ENCODE measurements at places on chromosomes 2 and 18.
A peak's percentile ranks its signal among the peaks of the same experiment; 100 is the strongest.

DNA sequence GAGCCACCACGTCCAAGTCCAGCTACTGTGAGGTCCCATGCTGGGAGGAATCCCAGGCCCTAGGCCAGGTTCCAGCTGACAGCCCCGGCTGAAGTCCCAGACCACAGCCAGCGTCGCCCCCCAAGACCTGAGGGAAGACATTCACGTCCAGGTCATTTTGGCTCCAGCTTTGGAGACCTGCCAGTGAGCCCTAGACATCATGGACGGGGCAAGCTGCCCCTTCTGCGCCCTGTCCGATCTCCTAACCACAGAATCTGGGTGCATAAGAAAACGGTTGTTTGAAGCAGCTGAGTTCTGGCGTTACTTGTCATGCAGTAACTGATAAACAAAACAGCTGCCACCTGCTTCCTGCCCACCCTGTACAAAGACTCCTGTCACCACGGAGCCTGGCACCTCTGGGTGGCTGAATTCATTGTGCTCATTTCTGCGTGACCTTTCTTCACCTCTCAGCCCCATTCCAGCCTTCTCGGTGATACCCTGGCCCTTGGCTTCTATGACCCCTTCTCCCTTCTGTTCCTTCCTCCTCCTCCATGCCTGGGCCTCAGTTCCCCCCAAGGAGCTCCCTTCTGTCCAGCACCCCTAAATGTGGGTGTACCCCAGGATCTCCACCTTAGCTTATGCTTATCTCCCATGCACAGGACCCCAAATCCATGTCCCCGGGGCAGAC lies 72.6 kb upstream of the SMAD7 start:
- H3K4me3 ChIP-seq = no peak overlapping the region
- H3K27me3 ChIP-seq = no peaks in the 10 kb centered on the region
- DNase-seq = peak; percentile 96
- H3K4me1 ChIP-seq = peaks cover 74% of the 10 kb centered on the region
- H3K36me3 ChIP-seq = no peaks in the 10 kb centered on the region
- peak overlapping the region; percentile 4 for H3K27ac ChIP-seq

DNA sequence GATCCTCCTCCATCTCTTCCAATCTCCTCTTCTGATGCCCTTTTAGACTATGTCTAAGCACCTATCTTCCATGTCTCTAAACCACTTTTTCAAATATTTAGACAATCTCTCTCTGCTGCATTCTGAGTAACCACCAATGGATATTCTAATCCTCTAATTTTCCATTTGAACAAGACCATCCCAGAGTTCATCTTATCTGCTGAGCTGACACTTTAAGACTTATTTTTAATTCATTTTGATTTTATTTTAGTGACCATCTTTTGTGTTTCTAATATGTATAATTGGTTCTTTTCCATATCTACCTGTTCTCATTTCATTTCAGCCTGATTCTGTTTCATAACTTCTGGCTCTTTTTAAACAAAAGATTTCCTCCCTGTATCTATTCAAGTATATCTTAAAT lies 369.9 kb downstream of the CLIP4 start:
- no peak overlapping the region for H3K27ac ChIP-seq
- H3K27me3 ChIP-seq = no peaks in the 10 kb centered on the region
- no peak overlapping the region for H3K4me3 ChIP-seq
- DNase-seq = no peak

DNA sequence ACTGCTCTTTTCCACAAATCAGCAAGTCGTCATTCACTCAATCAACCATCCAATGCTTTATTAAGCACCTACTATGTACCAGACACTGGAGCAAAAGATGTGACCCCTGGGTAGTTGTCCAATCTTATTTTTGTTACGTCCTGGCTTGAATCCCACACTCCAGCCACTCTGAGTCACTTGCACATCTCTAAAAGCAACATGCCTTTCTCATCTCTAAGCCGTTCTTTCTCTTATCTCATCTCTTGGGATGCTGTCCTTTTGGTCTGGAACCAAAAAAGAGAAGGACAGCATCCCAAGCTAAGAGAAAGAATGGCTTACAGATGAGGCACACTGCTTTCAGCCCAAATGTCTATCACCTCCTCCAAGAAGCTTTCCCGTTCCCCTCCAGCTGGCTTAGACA lies 58.8 kb downstream of the RNF152 start:
- H3K4me3 ChIP-seq = no peak overlapping the region
- no peak overlapping the region for H3K27ac ChIP-seq
- no peaks in the 10 kb centered on the region for H3K27me3 ChIP-seq
- H3K4me1 ChIP-seq = peaks cover 22% of the 10 kb centered on the region
- H3K36me3 ChIP-seq = no peaks in the 10 kb centered on the region

DNA sequence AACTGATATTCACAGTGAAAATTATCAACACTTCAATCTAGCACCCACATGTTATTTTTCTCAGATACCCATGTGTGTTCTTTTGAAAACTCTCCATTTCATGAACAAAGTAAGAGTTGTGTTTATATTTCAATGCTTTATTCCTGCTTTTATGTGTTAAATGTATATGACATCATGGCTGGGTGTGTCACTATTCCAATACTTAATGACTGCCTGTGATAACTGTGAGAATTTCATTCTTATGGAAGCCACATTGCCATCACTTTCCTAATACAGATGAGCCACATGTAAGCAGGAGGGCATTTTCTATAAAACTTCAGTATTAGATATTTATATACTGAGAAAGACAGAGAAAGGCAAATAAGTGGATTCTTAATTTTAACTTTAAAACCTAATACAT lies 100.4 kb upstream of the FIGN start:
- no peak overlapping the region for H3K27ac ChIP-seq
- no peak for DNase-seq
- no peak overlapping the region for H3K4me3 ChIP-seq
- no peaks in the 10 kb centered on the region for H3K36me3 ChIP-seq
- H3K4me1 ChIP-seq = no peaks in the 10 kb centered on the region

GRCh38 chr2:119430023-119430498 lies 1.6 kb upstream of the TMEM37 start:
- peaks cover 19% of the 10 kb centered on the region for H3K27me3 ChIP-seq
- no peak overlapping the region for H3K4me3 ChIP-seq
- no peak overlapping the region for H3K27ac ChIP-seq
- DNase-seq = no peak

- DNase-seq = no peak
- H3K4me1 ChIP-seq = no peaks in the 10 kb centered on the region
- H3K27ac ChIP-seq = no peak overlapping the region
These were observed 474.3 kb downstream of the ERBB4 start for GRCh38 chr2:212064318-212064717.

- DNase-seq = no peak
- no peaks in the 10 kb centered on the region for H3K4me1 ChIP-seq
- no peaks in the 10 kb centered on the region for H3K27me3 ChIP-seq
- no peaks in the 10 kb centered on the region for H3K36me3 ChIP-seq
- H3K4me3 ChIP-seq = no peak overlapping the region
These were observed 1085.6 kb downstream of the SOCS6 start for GRCh38 chr18:71374294-71375000.

DNA sequence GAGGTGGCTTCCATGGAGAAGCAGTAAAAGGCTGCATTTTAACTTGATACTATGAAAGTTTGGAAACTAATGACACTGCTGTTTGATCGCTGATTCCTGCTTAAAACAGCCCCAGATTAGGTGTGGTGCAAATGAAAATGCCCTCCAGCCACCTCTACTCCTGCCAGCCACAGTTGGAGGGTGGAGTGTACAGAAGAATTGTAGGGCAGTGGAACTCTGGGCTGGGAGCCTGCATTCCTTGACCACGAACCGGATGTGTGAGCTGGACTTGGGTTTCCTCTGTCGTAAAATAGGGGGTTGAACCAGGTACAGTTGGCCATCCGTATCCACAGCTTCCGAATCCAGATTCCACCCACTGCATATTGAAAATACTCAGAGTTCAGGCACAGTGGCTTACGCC lies 84.6 kb upstream of the RFX8 start:
- no peak overlapping the region for H3K4me3 ChIP-seq
- no peak overlapping the region for H3K27ac ChIP-seq
- H3K4me1 ChIP-seq = peaks cover 12% of the 10 kb centered on the region
- H3K36me3 ChIP-seq = no peaks in the 10 kb centered on the region
- no peak for DNase-seq

GRCh38 chr2:65724336-65724735 lies 291.9 kb upstream of the SPRED2 start:
- H3K4me1 ChIP-seq = no peaks in the 10 kb centered on the region
- DNase-seq = no peak
- H3K27ac ChIP-seq = no peak overlapping the region
- no peak overlapping the region for H3K4me3 ChIP-seq
- no peaks in the 10 kb centered on the region for H3K27me3 ChIP-seq

Data from common myeloid progenitor, CD34-positive (primary cell).